ENCODE measurements at places on chromosomes 13 and 19. TPM values are rescaled to one million over a fixed set of nuclear protein-coding genes. Genes with fewer than 3 reads are reported as not detected.

Gene DPF1
- total RNA-seq = 6.4 TPM

Gene KLK8
- not detected for total RNA-seq

Gene SLC10A2
- not detected for total RNA-seq

Gene TMEM59L
- total RNA-seq = 5.2 TPM

Gene RNF225
- not detected for total RNA-seq

Gene TPM4
- total RNA-seq = 1,516 TPM

Gene FCAR
- total RNA-seq = not detected

Gene ZNF558
- 19.3 TPM for total RNA-seq

Gene AP1M1
- 118 TPM for total RNA-seq

Gene LSM7
- 592 TPM for total RNA-seq

Gene SHISA7
- total RNA-seq = not detected

Gene ZNF573
- 4.9 TPM for total RNA-seq

Gene TEX29
- not detected for total RNA-seq

Gene BCL2L12
- total RNA-seq = 21.8 TPM

Gene RAB20
- 1.7 TPM for total RNA-seq

Gene APOC4
- total RNA-seq = not detected

Gene RNF17
- total RNA-seq = not detected

Gene PALM3
- total RNA-seq = 6.2 TPM

Gene ATP8B3
- total RNA-seq = 12.4 TPM

Gene SOX1
- total RNA-seq = not detected

Gene IGFLR1
- total RNA-seq = 22.0 TPM

Gene PEG3
- total RNA-seq = not detected

Gene ITGBL1
- 38.7 TPM for total RNA-seq

Gene PCDH9
- total RNA-seq = not detected

Gene ALG5
- 34.4 TPM for total RNA-seq

Gene SULT2B1
- not detected for total RNA-seq

Gene NXNL1
- total RNA-seq = not detected

Gene LGI4
- total RNA-seq = 0.43 TPM

Gene TEKTIP1
- not detected for total RNA-seq

Gene DACH1
- total RNA-seq = not detected

Gene GFY
- total RNA-seq = not detected

Gene CNN1
- total RNA-seq = 0.78 TPM

Gene PLIN4
- 0.17 TPM for total RNA-seq

Gene ATP4A
- not detected for total RNA-seq

Gene FLT3
- total RNA-seq = 0.22 TPM

Gene TNFRSF19
- total RNA-seq = 6.5 TPM

Gene PRR19
- total RNA-seq = 3.7 TPM

Gene CBLC
- not detected for total RNA-seq

Gene KLK3
- total RNA-seq = not detected

Gene CCL25
- not detected for total RNA-seq

Gene FGF22
- not detected for total RNA-seq

Gene LILRA6
- total RNA-seq = not detected

Gene NLRP7
- total RNA-seq = not detected

Gene CCDC194
- not detected for total RNA-seq

Gene ADAMTS10
- 8.1 TPM for total RNA-seq

Gene GSX1
- not detected for total RNA-seq

Gene SHISA2
- total RNA-seq = not detected

Gene MARCHF2
- total RNA-seq = 53.3 TPM

Gene NCAN
- total RNA-seq = not detected

Gene CEACAM4
- total RNA-seq = not detected

Gene NALCN
- total RNA-seq = 0.60 TPM

Gene PLK5
- total RNA-seq = not detected

Gene ZNF578
- total RNA-seq = not detected

Gene BLVRB
- 381 TPM for total RNA-seq

Gene JSRP1
- not detected for total RNA-seq

Gene LRP3
- 85.2 TPM for total RNA-seq

Gene CYP2A6
- total RNA-seq = not detected

Data from A172 (cell line).